HFF-Myc (cell line): ENCODE measurements at places on chromosomes 12 and 14.

DNA sequence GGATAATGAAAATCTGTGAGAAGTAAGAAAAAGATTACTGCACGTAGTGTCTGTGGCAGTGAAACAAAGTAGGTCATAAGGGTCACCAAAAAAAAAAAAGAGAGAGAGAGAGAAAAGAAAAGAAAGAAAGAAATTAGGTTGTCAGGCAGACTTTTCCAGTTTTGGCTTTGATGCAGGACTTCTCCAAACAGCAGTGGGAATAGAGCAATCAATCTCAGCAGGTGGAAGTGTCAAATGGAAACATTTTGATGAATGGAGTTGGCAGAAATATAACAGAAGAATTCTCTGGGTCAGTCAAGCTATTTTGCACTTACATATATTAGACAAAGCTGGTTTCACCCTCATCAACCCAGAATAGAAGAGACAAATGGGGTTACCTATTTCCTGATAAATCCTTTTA lies 745.8 kb downstream of the SLC6A15 start:
- DNase-seq = no peak

GRCh38 chr14:78697341-78697740 lies 527.2 kb downstream of the NRXN3 start:
- DNase-seq = peak; percentile 0

- no peak for DNase-seq
These were observed 83.9 kb downstream of the ADCK1 start for GRCh38 chr14:77883847-77884238.

DNA sequence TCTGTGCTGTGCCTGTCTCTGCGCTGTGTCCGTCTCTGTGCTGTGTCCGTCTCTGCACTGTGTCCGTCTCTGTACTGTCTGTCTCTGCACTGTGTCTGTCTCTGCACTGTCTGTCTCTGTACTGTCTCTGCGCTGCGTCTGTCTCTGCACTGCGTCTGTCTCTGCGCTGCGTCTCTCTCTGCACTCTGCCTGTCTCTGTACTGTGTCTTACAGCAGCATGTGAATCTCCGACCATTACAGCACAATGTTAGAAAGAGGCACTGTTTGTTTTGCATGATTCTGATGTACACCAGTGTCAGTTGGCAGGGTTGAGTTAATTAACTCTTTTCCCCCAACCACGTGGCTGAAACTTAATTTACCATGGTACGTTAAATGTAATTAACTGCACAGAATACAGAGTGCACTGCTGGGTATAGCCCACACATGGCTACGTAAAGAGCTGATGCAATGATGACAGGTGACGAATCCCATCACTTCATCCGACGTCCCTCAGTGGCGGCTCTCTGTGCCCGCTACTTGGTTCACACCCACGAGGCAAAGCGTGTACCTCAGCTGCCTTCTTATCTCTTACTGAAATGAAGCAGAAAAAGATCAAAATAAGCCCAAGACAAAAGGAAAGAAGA lies 127.7 kb upstream of the SFSWAP start:
- no peak for DNase-seq

DNA sequence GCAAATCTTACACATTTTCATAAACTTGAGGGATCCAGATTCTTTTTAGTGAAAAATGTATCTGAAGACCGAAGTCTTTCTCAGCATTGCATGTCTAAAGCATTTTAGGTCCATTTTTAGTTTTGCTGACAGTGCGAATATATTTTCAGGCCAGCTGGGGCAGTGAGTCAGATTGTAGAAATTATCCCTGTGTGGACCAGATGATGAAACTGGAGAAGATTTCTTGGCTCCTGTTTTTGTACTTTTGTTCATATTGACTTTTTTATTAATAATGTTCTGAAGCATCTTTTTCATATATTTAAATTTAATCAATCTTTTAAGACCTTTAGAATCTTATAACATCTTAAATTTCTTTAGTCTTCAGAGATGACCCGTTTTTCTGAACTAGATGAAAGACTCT lies 173.1 kb downstream of the FLRT2 start:
- no peak for DNase-seq

DNA sequence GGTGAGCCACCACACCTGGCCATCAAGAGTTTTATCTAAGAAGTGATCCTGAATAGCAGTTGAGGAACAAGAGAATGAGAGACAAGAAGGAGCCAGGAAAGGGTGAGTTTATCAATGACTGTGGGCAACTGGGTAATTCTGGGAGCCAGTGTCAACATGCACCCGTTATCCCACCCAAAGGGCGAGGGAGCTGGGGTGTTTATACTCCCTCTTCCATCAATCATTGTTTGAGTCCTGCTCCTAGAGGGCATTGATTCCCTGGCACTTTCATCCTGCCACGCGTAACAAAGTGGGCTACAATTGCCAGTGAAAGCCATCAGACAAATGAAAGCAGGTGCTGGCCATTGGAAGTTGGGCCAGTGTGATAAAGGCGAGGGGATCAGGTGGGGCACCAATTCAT lies 136.3 kb downstream of the SUDS3 start:
- DNase-seq = no peak

DNA sequence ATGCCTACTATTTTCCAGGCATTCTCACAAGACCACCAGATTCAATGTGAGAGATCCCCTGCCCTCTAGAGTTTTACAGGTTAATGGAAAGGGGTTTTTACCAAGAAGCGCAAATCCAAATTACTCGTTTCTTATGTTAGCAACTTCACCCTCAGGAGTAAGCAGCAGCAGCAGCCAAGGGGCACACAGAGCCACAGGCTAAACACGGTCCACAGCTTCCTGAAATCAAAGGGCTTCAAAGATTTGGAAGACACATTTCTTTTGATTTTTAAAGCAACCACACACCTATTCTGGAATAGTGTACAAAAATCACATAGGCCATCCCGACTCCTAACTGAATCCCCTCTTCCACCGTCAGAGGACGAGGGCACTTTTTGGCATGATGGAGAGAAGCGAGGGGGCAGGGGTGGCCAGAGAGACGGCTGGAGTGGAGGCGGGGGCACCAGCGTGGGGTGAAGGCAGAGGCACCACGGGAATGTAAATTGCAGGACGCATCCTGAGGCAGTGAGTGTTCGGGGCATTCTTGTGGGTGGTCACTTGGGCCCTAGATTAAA lies 107.0 kb downstream of the ARF6 start:
- no peak for DNase-seq

GRCh38 chr12:104167519-104168458 lies 29.8 kb upstream of the NFYB start:
- no peak for DNase-seq

DNA sequence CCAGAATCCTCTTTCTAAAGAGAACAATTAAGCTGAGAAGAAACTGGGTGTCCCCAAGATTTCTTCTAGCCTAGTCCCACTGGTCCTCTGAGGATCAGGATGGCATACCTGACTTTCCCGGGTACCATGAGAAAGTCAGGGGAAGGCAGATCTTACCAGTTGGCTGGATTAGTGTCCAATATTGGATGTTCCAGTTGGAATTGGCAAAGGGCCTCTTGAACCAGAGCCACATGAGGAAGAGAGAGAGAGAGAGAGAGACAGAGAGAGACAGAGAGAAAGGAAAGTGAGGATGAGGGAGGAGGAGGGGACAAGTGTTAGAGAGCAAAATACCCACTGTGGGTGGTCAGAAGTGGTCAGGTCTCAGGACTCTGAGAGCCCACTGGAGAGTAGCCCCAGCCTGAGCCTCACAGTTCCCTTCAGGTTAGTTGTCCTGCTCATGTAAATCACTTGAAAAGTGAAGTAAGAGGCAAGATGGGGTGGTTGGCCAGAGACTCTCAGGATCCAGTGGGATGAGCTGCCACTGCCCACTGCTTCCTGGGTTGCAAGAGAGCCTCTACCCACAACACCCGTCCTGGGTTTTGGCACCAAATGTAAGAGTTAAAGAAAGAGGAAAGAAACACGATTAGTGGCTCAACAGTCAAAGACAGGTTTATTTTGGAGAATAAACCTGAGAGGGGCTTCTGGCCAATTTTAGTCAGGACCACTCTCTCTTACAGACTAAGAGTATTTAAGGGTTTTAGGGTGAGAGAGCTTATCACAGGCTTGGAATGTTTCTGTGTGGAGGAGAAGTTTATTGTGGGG lies 28.4 kb upstream of the A2M start:
- DNase-seq = no peak

DNA sequence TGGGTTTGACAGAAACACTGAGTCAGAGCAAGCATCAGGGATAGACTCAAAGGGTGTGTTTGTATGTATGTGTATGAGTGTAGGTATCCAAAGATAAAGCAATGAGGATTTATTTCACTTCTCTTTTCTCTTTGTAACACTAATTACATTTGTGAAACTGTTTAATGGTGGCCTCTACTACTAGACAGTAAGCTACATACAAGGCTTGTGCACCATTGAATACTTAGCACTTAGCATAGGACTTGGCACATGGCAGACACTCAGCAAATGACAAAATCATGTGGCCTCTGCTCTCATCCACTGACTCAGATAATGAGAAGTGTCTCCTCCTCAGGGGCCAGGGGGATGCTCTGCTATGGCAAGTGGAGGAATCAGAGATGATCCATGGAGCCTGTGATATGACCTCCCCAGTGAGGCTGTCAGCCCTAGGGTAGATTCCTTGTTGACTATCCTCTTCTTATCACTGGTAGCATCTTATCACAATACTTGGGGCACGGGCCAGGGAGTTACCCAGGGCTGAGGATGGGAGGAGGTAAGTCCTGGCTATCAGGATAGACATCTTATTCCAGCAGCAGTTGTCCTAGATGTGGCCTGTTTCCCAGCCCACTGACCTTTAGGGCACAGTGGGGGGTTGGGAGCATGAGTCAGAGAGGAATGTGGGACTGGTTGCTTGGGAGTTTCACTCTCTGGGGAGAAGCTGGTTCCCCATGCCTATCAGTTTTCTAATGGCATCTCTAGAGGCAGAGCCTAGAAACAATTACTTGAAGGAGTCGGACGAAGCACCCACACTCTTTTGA lies 71.2 kb upstream of the HOXC13 start:
- no peak for DNase-seq

- DNase-seq = no peak
These were observed 12.8 kb upstream of the ZDHHC22 start for GRCh38 chr14:77154421-77154820.

DNA sequence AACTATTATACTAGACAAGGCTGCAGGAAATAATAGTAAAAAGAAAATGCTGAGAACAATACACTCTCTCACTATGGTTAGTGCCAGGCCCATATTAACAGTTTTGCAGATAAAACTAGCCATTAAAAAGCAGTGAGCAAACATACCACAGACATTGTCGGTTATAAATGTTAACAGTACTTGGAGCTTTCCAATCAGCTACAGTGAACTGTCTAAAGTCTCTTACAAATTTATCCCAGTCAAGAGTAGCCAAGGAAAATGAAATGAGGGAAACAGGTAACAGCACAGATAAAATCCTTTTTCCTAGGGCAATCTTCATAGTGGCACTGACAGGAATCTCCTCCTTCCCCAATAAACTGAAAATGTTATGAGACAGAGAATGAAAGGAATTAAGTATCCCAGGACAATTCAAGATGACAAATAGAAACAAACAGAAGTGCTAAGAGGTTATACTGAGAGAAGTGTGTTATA lies 30.8 kb downstream of the PAWR start:
- DNase-seq = no peak

- DNase-seq = peak; percentile 16
These were observed 461.4 kb upstream of the SYT1 start for GRCh38 chr12:78403136-78403535.

GRCh38 chr14:33551963-33552362 lies 398.9 kb downstream of the EGLN3 start:
- no peak for DNase-seq

GRCh38 chr12:87047691-87048090 lies 791.5 kb upstream of the MGAT4C start:
- DNase-seq = no peak

- DNase-seq = no peak
These were observed 624.4 kb downstream of the KCNH5 start for GRCh38 chr14:62420847-62421246.

DNA sequence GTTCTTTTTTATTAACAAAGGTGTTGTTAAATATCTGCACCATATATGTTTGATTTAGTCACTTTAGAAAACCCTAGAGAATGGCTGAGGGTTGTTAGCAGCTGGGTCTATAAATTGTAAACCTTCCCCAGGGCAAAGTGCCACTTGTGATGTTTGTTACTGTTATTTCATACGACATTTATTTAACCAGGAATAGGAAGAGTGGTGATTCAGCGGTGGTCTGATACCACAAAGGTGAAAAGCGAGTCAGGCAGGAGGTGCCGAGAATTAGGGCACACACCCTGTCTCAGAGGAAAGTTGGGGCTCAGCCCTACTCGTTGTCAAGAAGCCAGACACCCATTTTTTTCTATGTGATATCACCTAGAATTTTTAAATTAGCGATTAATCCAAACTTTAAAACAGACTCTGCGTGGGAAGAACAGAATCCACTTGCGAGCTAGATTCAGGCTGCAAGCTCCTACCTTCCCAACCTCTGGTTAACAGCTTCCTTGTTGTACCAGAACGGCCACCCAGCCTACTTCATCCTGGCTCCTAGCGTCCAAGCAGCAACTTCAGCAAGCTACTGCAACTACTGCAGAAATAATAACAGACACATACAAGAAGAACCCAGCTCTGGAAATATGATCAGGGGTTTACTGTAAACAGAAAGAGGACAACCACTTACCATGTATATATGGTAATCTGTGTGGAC lies 126.7 kb downstream of the TMEM132D start:
- DNase-seq = no peak

GRCh38 chr12:121287267-121287954 lies 9.1 kb downstream of the CAMKK2 start:
- no peak for DNase-seq

- DNase-seq = no peak
These were observed 108.5 kb upstream of the MAX start for GRCh38 chr14:65210822-65211182.

DNA sequence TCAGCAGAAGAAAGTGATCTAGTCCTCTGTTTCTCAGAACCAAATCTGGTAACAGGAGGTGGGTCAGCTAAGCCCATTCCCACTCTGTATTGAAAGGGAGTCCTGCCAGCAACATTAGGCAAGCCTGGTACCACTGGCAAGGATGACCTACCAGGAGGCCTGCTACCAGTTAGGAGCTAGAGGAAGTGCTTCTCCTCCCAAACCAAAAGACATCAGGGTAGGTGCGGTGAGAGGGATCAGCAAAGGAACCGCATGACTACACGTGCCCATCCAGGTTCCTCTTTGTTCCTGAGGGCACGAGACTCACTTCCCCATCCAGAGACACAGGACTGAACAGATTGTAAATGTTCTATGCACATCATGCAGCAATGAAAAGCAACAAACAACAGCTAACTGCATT lies 2.8 kb downstream of the KLRC4 start:
- DNase-seq = no peak
